Stimulated activated naive CD8-positive, alpha-beta T cell treated with anti-CD3 and anti-CD28 coated beads, Interleukin-15, Interleukin-2, amounts not matched to agents 100 U/mL and 50 U/mL, for 24 hours (primary cell): ENCODE measurements at places on chromosomes 13 and 19.

DNA sequence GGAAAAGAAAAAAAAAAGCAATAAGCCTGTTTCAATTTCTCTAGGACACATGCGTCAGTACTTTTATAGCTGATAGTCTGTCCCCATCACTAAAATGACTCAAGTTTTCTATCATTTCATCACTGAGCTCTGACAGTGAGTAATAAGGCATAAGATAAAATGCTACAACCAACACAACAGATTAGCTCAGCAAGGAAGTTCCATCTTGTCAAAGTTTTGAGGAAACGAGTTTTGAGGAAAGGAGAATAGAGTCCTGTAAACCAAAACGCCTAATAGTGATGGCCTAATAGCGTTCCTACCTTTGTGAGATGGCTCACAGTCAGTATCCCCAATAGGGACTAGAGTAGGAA lies 145.1 kb downstream of the LACC1 start:
- no peak for DNase-seq

GRCh38 chr13:24271601-24272451 lies 37.6 kb upstream of the C1QTNF9 start:
- peak; percentile 51 for DNase-seq

- DNase-seq, result no peak
Measured at GRCh38 chr19:13165162-13165997, 15.2 kb downstream of the IER2 start.

DNA sequence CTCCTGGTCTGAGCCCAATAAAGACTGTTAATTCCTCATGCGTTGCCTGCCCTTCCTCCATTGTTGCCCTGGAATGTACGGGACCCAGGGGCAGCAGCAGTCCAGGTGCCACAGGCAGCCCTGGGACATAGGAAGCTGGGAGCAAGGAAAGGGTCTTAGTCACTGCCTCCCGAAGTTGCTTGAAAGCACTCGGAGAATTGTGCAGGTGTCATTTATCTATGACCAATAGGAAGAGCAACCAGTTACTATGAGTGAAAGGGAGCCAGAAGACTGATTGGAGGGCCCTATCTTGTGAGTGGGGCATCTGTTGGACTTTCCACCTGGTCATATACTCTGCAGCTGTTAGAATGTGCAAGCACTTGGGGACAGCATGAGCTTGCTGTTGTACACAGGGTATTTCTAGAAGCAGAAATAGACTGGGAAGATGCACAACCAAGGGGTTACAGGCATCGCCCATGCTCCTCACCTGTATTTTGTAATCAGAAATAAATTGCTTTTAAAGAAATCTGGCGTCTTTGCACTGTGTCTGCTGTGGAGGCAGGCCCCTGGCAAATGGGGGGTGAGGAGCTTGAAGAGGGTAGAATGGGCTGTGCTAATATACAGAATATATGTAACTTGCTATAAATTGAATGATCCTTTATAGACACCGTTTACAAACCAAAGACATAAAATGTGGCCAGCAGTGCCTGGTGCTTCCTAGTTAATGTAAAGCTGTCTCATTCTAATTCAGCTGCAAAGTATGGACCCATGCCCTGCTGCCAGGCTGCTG lies 4.2 kb upstream of the RPS11 start:
- DNase-seq, result peak; percentile 49

DNA sequence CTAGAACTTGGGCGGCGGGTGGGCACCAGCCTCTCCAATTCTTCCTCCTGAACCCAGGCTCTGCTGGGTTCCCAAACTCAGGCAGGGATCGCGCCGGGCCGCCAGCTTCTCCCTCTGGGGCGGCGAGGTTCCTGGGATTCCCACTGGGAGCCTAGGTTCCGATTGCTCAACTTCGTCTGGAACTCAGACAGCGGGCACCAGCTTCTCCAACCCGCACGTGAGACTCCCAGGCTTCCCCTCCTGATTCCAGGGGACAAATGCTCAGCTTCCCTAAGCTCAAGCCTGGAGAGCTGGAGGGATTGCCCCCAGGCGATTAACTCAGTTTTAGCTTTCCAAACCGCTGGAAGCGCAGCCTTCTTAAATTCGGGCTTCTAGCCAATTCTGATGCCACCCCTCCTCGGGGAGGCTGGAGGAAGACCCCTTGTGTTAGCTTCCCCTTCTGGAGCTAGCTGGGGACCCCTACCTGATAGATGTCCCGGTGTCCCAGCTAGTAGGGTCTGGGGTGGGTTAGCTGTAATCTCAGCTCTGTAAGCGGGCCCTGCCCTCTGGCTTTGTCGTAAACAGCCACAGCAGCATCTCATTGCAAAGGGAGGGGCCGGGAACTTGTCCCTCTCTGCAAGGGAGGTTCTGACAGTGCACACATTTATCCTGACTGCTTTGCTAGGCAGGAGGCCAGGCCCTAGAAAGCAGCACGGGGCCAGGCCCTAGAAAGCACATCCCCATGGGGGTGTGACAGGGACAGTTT lies 671 bp downstream of the MCOLN1 start:
- DNase-seq, result no peak

DNA sequence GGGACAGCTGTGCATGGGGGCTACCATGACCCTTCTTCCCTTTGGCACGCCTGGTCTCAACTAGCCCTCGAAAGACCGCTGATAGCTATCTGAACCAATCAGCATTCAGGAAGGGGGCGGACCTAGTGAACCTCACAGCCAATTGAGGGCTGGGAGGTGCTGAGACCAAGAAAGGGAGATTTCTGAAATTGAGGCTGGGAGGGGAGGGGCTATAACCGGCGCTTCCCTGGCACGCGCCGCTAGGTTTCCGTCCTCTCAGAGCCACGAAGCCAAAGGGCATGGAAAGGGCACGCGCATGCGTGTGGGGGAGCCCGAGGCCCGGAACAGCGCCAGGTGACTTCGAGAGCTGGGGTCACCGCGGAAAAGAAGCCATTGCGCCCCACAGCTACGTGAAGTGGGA lies 4.2 kb upstream of the PAFAH1B3 start:
- DNase-seq, result no peak

DNA sequence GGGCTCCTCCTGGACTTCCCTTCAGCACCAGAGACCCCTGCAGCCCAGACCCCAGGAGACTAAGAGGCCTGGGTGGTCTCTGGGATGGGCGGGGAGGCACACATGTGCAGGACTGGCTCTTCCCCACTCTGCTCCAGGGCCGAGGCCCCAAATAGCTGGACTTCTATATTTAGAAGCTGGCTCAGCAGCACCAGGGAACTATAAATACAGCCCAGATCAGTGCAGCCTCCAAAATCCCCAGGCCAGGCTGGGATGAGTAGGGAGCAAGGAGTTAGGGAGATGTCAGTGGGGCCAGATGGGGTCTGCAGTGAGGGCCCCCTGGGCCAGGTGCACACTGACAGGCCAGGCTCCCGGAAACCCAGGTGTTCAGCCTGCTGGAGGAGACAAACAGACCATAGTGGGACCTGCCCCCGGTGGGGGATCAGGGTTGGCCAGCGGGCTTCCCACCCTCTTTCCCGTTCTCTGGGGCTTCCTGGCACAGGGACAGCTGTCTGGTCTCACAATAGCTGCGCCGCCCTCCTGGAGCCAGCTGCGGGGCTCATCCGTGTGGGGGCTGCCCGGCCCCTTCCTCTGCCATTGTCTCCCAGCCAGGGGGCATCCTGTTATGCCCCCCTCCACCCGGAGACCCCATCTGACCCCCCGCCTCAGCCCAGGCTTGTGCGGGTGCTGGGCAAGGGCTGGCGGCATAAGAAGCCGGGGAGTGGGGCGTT lies 5.5 kb upstream of the ADGRE5 start:
- no peak for DNase-seq

GRCh38 chr13:78609464-78610205 lies 6.3 kb upstream of the POU4F1 start:
- no peak for DNase-seq

GRCh38 chr19:3282564-3282963 lies 58.1 kb downstream of the CELF5 start:
- no peak for DNase-seq

DNA sequence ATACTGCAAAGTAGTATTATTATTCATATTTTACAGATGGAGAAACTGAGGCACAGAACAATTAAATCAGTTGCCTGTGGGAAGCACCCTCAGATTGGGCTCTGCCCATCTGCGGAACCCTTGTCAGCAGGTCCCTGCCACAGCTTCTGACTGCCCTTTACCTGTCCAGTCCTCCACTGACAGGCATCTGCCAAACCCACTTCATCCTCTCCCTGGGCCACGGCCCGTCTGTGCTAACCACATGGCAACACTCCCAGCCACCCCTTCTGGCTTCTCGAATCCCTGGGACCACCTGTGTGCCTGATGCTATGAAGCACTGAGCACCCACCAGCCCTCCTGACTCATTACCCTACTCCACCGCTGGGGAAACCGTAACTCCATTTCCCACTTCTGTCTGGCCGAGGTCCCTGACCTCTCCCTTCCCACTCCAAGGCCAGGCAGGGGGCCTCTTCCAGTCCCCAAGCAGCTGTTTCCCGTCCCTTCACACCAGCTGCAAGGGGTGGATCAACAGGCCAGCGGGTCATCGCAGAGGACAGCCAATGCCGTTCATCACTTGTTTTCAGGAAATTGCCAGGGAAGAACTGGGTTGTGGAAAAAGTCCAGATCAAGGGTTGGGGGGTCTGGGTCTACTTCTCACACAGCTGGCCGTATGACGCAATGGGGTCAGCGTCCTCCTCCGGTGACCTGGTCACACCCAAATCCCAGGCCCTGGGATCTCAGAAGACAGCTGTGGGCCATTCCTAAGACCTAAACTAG lies 2.5 kb downstream of the KANK3 start:
- no peak for DNase-seq

DNA sequence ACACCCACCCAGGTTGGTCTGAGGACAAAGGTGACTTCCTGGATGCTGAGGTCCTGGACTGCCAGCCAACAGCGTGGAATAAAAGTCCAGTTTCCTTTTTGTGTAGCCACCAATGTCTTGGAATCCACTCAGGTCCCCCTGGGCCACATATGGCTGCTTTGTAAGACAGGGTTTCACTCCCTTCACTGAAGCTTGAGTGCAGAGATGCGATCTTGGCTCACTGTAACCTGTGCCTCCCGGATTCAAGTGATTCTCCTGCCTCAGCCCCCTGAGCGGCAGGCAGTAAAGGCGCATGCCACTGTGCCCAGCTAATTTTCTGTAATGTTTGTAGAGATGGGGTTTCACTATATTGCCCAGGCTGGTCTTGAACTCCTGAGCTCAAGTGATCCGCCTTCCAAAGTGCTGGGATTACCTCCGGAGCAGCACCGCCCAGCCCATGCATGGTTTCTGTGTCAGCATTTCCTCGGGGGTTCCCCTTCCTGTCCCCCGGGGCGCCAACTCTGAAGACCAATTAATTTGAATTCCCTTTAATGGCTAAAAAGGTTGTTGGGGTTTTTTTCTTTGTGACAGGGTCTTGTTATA lies 17.5 kb downstream of the KANK2 start:
- peak; percentile 33 for DNase-seq

DNA sequence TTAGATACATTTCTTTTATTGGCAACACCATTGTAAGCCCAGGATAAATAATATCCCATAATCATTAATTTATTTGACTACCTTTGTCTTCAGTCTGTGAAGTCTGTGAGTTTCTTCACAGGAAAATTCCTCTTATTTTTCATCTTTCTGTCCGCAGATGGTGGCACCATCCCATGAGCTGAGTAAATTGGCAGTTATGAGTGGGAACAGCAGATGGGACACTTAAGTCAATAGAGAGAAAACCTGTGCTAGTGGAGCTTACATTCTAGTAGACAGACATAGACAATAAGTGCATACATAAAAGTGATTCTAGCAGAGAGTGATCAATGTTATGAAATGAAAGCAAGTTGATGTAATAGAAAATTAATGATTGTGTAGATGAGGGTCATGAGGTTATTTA lies 638.2 kb upstream of the MIR17HG start:
- DNase-seq, result no peak

DNA sequence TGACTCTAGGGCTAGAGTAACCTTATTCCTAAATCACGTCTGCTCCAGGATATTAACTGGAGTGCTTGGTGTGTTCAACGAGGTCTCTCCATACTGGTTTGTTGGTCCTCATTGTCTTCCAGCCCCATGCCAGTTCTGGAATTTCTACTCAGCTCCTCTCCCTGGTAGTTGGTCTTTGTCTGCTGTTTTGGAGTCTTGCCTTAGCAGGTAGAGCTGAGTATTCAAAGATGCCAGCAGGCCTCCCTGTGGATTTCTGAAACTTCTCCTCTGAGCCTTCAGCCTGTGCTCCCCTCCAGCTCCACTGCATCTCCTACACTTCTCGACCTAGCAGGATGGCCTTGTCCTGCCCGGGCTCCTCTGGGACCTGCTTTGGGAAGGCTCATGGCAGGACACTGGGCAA lies 25.5 kb downstream of the SOX1 start:
- no peak for DNase-seq

DNA sequence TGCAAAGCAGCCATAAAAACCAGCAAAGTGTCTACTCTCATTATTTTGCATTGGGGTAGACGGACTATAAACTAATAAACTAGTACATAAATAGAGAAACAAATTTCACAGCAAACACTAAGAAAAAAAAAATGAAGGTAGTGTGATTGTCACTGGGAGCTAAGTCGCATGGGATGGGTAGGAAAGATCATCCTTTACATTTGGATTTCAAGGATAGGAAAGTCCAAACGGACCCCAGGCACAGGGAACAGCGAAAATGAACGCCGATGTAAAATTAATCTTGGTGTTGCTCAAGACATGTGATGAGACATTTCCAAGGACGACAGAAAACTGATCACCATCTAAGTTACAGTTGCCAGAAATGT lies 690 bp upstream of the SGTA start:
- DNase-seq, result no peak

DNA sequence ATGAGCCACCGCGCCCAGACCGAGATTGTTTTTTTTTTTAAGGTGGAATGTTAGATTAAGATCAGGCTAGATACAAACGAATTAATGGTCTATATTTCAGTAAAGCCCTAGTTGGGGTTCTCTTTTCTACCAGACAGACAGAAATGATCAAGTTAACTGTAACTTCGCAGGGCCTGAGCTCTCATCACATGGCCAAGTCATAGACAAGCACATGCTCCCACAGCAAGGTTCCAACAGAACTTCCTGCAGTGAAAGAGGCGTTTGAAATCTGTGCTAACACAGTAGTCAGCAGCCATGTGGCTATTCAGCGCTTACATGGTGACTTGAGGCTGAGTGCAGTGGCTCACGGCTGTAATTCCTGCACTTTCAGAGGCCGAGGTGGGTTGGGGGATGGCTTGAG lies 34.7 kb upstream of the SEMA6B start:
- no peak for DNase-seq

DNA sequence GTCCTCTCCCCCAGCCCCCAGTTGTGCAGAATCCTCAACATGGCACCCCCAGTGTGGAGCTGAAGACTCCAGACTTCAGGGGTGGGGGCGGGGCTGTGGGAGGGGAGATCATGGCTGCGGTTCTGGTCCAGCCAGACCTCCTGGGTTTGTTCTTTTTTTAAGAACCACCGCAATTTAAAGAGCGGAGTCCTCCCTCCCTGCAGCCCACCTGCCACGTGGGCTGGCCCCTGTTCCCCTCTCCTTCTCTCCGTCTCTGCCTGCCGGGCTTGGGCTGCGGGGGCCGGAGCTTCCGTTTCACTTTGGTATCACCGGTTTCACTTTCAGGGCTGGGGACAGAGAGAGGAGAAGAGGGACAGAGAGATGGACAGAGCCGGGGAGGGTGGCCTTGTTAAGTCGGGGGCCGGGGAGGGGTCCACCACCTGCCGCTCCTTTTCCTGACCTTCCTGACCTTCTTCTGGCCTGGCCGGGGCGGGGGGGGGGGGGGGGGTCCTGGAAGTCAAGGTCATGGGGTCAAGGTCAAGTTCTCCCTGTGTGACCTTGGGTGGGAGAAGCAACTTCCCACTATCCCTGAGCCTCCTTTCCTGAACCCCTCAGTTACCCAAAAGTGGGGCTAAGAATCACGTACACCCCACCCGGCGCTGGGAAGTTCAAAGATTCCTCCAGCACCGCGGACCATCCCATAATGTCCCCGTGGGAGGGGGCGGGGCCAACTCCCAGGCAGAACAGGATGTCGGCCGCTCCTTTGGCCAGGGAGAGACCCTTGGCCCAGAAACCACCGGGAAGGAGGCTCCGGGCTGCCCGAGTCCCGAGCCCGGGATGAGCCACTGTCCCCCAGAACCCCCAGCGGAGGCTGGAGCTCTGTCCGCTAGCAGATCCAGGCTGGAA lies 11.3 kb upstream of the ZBTB7A start:
- peak; percentile 77 for DNase-seq
